Erythroblast (primary cell): ENCODE measurements at places on chromosomes 16 and 17.
A peak's percentile ranks its signal among the peaks of the same experiment; 100 is the strongest.

DNA sequence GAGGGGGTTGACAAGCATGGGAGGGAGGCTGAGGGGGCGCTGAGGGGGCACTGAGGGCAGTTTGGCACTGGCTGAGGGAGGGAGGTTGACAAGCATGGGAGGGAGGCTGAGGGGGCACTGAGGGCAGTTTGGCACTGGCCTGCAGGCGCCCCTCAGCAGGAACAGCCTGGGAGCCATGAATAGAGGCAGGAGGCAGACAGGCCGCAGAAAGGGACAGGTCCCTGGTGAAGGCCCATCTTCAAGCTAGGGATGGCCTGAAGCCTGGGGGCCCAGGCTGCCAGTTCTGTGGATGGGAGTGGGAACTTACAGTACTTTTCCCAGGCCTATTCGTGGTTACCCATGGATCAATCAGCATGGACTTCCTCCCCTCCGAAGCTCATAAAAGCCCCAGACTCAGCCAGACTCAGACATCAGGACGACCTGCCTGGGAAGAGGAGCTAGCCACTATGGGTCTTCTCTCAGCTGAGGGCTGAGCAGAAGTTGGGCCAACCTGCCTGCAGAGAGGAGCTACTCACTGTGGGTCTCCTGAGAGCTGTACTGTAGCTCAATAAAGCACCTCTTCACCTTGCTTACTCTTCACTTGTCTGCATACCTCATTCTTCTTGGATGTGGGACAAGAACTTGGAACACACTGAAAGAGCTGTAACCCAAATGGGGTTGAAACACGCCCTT, 72.8 kb upstream of the BRD7 start:
- peak; percentile 15 for DNase-seq

- peak; percentile 81 for DNase-seq
Observed at GRCh38 chr17:76643553-76644148, at the start of gene ST6GALNAC1. Gene ST6GALNAC1 (minus strand): TSS chr17:76643757. CDS start chr17:76643638, 119 bp downstream.

- no peak for DNase-seq
Observed at GRCh38 chr17:45994987-45995386, 4.1 kb upstream of the STH start.

DNA sequence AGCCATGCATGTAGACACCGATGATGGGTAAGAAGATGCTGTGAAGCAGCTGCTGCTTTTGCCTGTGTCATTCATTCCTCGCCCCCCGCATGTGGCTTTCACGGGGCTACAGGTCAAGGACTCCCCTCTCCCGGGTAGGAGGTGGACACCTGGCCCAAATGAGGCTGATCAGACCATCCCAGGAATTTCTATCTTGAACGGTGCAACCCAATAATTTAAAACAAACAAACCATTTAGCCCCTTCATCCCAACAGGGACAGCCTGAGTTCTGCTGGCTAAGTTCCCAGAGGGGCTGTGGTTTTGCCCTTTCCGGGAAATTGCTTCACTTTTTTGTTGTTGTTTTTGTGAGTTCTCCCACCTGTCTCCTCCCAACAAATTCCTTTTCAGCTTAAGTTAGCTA, 137.7 kb upstream of the CDH5 start:
- no peak for DNase-seq

DNA sequence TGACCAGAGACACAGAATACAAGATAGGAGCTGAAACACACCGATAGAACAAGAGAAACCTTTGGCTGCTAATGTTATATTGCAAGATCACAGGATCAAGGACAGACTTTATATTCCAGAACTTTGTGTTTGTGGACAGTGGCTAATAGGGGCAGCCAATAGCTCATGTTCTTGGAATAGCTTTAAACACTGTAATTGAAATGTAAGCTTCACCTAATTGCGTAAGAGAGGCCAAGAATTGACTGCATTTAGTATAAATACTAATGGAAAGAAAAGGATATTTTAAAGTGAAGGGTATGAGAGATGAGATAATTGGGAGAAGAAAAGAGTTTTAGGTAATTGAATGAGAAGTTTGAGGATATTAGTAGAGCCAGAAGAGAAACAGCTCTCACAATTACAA, 758.8 kb downstream of the CDH11 start:
- no peak for DNase-seq

GRCh38 chr17:8019665-8020650, 17.5 kb downstream of the GUCY2D start:
- DNase-seq: no peak

DNA sequence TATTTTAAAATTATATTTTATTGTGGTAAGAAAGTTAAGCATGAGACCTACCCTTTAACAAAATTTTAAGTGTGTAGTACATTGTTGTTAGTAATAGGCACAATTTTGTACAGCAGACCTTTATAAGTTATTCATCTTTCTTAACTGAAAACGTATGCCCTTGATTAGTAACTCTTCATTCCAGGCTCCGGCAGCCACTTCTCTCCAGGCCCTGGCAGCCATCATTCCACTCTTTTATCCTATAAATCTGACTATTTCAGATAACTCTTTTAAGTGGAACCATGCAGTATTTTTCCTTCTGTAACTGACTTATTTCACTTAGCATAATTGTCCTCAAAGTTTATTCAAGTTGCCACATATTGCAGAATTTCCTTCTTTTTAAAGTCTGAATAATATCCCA, 348.2 kb downstream of the CDH11 start:
- no peak for DNase-seq

DNA sequence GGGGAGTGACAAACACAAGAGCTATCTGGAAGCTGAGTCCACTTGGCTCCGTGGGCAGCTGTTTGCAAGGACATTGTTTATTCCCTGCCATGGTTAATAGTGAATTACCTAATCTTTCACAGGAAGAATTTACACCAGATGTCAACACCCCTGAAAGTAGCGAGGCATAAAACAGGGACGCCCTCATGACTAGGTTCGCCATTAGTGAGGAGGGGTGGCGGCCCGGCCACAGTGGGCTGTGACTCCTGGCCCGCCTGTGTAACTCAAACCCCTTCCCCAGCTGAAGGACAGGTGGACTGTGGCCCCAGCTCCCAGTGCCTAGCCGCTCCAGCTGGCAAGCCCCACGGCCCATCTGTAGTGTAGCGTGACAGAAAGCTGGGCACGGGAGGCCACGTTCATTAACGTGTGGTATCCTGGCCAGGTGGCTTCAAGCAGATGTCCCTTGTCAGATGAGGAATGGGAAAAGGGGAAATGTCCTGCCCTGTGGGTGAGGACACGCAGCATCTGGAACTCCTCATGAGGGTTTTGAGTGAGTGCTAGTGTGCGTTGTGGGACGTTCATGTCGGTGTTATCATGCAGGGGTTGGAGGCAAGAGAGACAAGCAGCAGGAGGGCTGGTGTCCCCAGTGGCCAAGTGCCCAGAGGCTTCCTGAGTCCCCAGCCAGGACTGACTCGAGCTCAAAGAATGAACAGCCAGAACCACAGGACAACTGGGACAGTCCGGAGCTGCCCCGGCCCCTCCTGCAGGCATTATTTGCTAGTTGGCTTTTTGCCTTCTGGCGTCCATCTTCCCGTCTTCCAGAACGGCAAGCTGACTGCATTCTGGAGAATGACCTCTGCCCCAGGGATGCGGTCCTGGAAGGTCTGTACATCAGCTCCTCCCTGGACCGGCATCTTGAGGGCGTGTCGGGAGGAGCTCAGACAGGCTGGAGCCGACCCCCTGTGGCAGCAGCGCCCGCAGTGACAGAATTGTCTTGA, 19.2 kb downstream of the KDM8 start:
- no peak for DNase-seq

GRCh38 chr17:66541461-66542128, 239.2 kb downstream of the PRKCA start:
- no peak for DNase-seq

GRCh38 chr17:10019941-10020451, 114.9 kb upstream of the RCVRN start:
- DNase-seq: no peak

DNA sequence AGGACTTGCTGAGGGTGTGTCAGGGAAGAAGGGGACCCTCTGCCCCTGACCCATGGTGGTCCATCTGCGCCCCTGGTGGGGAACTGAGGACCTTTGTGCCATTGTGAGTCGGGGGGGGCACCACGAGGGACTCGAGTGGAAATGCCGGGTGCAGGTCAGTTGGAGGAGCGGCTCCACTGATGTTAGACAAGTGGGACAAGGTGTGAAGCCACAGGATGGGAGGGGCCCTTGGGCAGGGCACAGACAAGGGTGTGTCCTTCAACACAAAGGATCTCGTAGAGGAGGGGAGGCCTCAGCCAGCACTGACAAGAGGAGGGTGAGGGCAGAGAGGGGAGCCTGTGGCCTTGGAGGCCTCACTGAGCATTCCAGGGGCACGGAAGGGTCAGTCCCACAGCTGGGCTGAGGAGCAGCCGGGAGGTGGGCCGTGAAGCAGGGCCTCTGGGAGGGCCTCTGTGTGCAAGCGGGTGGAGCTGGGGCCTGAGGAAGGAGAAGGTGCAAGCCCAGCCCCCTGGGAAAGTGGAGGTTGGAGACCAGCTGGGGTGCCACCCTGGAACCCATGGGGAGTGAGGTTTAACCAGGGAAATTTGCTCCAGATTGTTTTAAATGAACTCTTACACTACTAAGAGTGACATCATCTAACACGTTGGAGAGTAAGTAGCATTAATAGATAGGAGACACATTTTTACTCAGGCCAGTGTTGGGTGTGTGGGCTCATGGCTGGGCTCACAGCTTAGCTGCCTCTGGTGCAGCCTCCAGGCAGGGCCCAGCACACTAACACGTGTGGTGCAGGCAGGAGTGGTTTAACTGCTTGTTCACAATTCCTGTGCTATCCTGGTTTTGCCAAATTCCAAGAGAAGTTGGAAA, 27.9 kb downstream of the NARF start:
- DNase-seq: no peak
